CD4-positive, alpha-beta T cell (primary cell): ENCODE measurements at places on chromosomes 1 and 21.

- peaks cover 54% of the 10 kb centered on the region for H3K4me1 ChIP-seq
- H3K27me3 ChIP-seq = no peaks in the 10 kb centered on the region
- peak; percentile 66 for DNase-seq
- H3K27ac ChIP-seq = peak overlapping the region; percentile 86
Observed at GRCh38 chr1:152034654-152035538, 1.9 kb downstream of the S100A11 start.

DNA sequence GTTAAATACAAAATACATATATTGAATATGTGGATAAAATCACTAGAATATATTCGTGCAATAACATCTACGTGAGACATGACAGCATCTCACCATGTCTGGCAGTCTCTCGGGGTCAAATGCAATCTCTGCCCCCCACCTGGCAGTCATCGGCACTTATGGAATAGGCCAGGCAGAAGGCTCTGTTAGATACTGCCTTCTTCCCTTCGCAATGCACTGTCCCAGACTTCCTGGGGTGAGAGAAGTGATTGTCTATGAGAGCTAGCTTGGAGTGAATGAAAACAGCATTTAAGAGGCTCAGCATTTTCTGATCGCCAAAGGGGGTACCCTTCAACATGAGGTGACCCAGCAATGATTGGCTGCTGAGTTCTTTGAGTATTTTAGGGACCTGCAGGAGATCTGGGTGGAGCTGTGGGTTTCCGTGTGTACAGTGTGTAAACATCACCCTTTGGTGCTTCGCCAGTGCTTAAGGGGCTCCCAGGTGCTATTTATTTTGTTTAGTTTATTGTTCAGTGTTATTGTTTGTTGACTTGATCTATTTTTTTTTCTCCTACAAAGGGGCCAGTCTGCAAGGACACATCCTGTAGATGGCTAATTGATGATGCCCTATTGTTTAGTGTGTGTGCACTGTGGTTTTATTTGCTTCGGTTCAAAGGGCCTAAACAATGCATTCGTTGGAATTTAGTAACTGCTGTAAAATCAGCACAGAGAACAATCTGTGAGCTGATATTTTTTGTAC is 10.2 kb downstream of the ERG start:
- no peaks in the 10 kb centered on the region for H3K27me3 ChIP-seq
- no peaks in the 10 kb centered on the region for H3K36me3 ChIP-seq
- DNase-seq = no peak
- H3K27ac ChIP-seq = no peak overlapping the region
- H3K4me3 ChIP-seq = no peak overlapping the region
- no peaks in the 10 kb centered on the region for H3K4me1 ChIP-seq

DNA sequence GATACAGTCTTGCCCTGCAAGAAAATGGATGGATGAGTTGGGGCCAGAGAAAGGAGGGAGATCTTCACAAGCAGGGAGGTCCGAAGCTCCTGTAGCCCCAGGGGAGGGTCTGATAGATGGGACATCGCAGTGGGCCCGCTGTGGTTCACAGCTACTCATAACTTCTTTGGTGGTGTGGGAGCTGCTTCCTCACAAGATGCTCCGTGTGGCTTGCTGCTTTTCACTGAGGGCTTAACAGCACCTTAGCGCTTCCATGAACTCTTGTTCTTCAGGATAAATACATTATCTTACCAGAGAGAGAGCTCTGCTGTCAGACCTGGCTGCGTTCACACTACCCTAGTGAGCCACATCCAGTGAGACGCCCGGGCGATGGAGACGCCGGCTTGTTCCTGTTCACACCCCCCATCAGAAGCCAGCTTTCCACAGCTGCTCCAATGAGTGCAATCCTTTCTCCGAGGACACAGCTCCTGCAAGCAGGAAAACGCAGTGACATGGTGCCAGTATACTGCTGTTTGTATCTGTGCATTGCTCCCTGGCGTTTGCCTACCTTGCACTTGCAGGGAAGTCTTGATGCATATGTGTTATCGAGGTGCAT is 599.8 kb downstream of the AJAP1 start:
- no peaks in the 10 kb centered on the region for H3K36me3 ChIP-seq
- no peaks in the 10 kb centered on the region for H3K27me3 ChIP-seq
- H3K27ac ChIP-seq = no peak overlapping the region
- no peak for DNase-seq
- no peaks in the 10 kb centered on the region for H3K4me1 ChIP-seq

DNA sequence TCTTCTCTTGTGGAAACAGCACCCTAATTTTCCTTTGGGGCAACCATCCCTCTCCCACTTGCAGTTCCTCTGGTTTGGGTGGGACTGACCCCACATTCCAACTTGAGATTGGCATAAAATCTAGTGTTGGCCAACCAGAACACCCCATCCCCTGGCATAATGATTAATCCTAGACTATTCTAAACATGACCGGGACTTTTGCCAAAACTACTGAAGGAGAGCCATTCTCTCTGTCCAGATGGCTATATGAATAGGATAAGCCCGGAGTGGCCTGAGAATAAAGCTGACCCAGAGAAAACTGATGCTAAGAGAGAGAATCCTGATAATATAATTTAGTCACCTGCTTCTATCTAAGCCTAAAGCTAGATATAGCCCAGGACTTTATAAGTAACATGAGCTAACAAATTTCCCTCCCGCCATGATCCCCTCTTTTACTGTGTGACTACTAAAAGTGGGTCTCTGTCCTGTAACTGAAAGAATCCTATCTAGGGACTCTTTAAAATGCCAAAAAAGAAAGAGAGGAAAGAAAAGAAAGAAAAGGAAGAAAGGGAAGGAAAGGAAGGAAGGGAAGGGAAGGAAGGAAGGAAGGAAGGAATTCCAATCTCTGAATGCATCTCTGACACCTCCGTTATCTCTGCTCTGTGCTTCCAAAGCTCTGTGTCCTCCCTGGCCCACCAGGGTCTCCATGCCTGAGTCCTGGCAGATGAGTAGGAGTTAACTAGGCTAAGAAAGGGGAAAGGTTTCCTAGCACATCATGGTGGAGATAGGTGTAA is 28.0 kb upstream of the NRDC start:
- H3K36me3 ChIP-seq = no peaks in the 10 kb centered on the region
- H3K4me1 ChIP-seq = peaks cover 6% of the 10 kb centered on the region
- H3K4me3 ChIP-seq = no peak overlapping the region
- no peak overlapping the region for H3K27ac ChIP-seq

DNA sequence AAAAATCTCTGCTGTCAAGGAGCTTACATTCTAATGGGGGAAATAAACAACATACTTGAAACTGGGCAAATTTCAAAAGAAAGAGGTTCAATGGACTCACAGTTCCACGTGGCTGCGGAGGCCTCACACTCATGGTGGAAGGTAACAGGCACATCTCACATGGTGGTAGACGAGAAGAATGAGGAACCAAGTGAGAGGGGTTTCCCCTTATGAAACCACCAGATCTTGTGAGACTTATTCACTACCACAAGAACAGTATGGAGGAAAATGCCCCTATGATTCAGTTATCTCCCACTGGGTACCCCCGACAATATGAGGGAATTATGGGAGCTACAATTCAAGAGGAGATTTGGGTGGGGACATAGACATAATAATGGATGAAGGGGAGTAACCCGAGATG is 226.4 kb downstream of the ZP4 start:
- H3K27me3 ChIP-seq = no peaks in the 10 kb centered on the region
- no peaks in the 10 kb centered on the region for H3K4me1 ChIP-seq
- no peak for DNase-seq
- no peak overlapping the region for H3K4me3 ChIP-seq
- no peak overlapping the region for H3K27ac ChIP-seq
- H3K36me3 ChIP-seq = no peaks in the 10 kb centered on the region

- DNase-seq = no peak
- H3K4me3 ChIP-seq = no peak overlapping the region
- H3K27me3 ChIP-seq = no peaks in the 10 kb centered on the region
- H3K27ac ChIP-seq = no peak overlapping the region
- H3K36me3 ChIP-seq = no peaks in the 10 kb centered on the region
Observed at GRCh38 chr1:51525295-51525694, 6.2 kb upstream of the EPS15 start.

DNA sequence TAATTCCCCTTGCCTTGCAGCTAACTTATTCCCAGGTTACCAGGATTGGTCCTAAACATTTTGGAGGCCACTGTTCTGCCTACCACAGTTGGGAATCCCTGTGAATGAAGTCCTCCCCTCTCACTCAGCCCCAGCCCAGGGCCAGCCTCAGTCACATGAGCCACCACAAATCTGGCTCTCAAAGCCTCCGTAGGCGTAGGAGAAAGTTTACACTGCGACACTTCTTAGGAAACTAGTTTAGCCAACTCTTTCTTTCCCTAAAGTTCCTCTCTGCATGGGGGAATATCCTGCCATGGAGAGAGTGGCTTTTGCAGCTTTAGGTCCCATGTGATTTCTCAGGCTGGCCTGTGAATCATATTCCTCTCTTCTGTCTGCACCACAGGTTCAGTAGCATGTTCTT is 45.7 kb upstream of the ETV3 start:
- H3K4me3 ChIP-seq = no peak overlapping the region
- DNase-seq = no peak
- H3K4me1 ChIP-seq = no peaks in the 10 kb centered on the region
- no peaks in the 10 kb centered on the region for H3K36me3 ChIP-seq
- no peak overlapping the region for H3K27ac ChIP-seq
- peaks cover 16% of the 10 kb centered on the region for H3K27me3 ChIP-seq

- no peak overlapping the region for H3K27ac ChIP-seq
- no peaks in the 10 kb centered on the region for H3K36me3 ChIP-seq
- H3K4me1 ChIP-seq = no peaks in the 10 kb centered on the region
- H3K27me3 ChIP-seq = no peaks in the 10 kb centered on the region
- DNase-seq = no peak
- no peak overlapping the region for H3K4me3 ChIP-seq
Observed at GRCh38 chr1:51063121-51063520, 38.9 kb upstream of the C1orf185 start.

GRCh38 chr21:39156024-39156423 is 27.2 kb downstream of the PSMG1 start:
- H3K4me3 ChIP-seq = no peak overlapping the region
- H3K4me1 ChIP-seq = no peaks in the 10 kb centered on the region
- no peak for DNase-seq
- no peak overlapping the region for H3K27ac ChIP-seq
- H3K36me3 ChIP-seq = no peaks in the 10 kb centered on the region

- DNase-seq = no peak
- no peaks in the 10 kb centered on the region for H3K4me1 ChIP-seq
- no peak overlapping the region for H3K27ac ChIP-seq
- H3K27me3 ChIP-seq = peaks cover 61% of the 10 kb centered on the region
- no peak overlapping the region for H3K4me3 ChIP-seq
- no peaks in the 10 kb centered on the region for H3K36me3 ChIP-seq
Observed at GRCh38 chr1:55037733-55038551, 1.4 kb upstream of the PCSK9 start.

- peaks cover 13% of the 10 kb centered on the region for H3K4me1 ChIP-seq
- H3K27me3 ChIP-seq = peaks cover 27% of the 10 kb centered on the region
- H3K27ac ChIP-seq = no peak overlapping the region
- H3K4me3 ChIP-seq = no peak overlapping the region
Observed at GRCh38 chr1:51988254-51988653, 2.2 kb downstream of the RAB3B start.

DNA sequence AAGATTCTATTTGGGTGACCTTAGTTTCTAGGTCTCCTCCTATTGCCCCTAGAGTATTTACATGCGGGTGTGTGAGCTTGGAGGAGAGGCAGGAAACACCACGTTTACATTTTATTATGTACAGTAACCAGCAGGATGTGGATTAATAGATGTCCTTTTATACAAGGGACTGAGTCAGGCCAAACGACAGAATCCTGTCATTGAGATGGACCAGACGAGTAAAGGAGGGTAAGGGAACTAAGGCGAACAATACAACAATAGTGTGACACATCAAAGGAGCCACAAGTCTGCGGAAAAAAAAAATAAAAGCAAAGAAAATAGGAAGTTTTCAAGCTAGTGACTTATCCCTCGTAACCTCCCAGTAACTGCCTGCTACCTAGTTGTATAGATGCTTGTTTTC is 151.1 kb downstream of the GABPA start:
- no peaks in the 10 kb centered on the region for H3K27me3 ChIP-seq
- DNase-seq = no peak
- no peak overlapping the region for H3K27ac ChIP-seq
